ENCODE measurements at places on chromosomes 5 and 9.

- DNase-seq, result no peak
Measured at GRCh38 chr5:114252226-114252625, 109.6 kb upstream of the KCNN2 start.

DNA sequence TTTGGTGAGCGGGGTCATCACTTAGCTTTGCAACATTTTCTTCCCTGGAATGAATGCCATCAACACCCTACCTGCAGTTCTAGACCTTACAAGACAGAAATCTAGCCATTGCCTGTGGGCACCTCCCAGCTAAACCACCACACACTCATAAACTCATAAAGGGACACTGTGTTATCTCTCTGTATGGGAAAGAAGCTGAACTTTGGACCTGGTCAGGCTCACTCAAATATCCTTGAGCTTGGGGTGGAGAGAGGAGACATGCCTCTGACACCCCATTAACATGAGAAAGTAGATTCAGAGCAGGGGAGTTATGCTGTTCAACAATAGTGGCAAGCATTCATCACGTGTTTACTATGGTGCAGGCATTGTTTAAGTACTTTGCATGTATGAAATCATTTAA, 205.6 kb downstream of the ZNF462 start:
- DNase-seq, result no peak

GRCh38 chr9:88974641-88975040, 16.6 kb upstream of the S1PR3 start:
- DNase-seq, result no peak

GRCh38 chr5:137366526-137366925, 132.6 kb downstream of the SPOCK1 start:
- no peak for DNase-seq

DNA sequence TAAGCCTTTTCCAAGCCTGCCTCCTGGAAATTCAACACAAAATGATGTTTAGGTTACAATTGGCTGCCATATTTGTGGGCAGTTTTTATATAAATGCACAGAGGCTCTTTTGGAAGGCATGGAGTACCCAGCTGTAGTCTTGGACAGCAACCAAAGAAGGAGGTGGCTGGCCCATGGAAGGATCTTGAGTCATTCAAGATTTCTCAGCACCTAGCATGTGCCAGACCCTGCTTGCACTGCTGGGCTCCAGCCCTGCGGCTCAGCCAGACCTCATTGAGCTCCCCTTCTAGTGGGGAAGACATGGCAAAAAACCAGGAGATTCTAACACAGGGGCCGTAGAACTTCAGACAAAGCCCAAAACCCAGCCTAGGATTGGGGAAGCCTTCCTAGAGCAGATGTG, 22.1 kb downstream of the JADE2 start:
- DNase-seq, result no peak

GRCh38 chr5:93681432-93681831, 60.0 kb downstream of the POU5F2 start:
- no peak for DNase-seq

- DNase-seq, result no peak
Measured at GRCh38 chr9:99176527-99177013, 45.2 kb downstream of the ALG2 start.

- no peak for DNase-seq
Measured at GRCh38 chr5:138755084-138755748, 2.0 kb downstream of the CTNNA1 start.

- DNase-seq, result no peak
Measured at GRCh38 chr9:38652486-38652885, 32.1 kb upstream of the ANKRD18A start.

DNA sequence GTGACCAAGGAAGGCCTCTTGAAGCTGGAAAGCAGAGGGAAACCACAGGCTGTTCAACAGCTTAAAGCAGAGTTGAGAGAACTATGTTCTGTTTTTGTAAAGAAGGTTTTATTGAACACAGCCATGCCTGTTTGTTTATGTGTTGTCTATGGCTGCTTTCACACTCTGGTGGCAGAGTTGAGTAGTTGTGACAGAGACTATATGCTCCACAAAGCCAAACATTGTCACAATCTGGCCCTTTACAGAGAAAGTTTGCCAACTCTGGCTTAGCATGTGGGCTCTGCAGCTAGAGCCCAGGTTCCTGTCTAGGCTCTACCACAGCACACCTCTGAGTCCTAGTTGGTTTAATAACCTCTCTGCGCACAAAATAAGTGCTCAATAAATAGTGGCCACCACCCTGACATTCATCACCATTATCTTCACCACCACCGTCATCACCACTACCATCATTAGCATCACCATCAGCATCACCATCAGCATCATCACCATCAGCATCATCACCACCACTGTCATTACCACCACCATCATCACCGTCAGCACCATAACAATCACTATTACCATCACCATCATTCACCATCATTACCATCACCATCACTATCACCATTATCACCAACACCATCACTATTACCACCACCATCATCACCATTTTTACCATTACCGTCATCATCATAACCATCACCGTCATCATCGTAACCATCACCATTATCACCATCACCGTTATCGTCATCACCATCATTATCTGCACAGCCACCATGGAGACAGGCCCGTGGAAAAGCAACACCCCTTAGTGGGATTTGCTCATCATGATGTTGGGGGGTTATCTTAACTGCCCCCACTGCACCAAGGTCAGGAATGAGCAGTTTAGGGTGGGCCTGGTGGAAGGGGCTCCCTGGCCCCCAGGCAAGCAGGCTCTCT, 18.3 kb downstream of the AKNA start:
- DNase-seq, result no peak

- no peak for DNase-seq
Measured at GRCh38 chr9:124210697-124211096, 47.1 kb upstream of the NEK6 start.

- DNase-seq, result no peak
Measured at GRCh38 chr5:138391859-138392386, 39.4 kb downstream of the KDM3B start.

DNA sequence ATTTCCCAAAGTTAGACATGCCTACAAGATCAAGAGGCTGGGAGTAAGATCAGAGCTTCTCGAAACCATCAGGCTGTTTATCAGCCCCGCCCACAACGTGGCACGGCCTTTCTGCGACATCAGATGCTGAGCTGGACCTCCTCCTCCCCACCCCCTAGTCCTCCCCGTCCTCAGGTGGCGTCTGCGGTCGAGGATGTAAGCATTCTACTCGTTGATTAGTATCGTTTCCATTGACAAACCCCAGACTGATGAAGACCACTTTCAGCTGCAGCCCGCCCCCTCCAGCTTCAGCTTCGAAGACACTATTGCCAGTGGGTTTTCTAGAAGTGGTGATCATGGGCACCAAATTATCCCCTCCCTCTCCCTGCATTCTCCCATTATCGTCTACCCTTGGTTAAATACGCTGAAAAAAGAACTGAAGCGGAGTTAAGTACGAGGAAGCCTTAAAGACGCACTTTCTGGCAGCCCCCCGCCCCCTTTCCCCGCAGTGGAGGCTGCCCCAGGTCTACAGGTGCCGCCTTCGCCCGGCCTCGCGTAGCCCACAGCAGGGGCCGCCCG, 1.1 kb downstream of the PPIC start:
- DNase-seq, result no peak

GRCh38 chr5:105677291-105677690, 1993.4 kb downstream of the EFNA5 start:
- DNase-seq, result no peak

- DNase-seq, result no peak
Measured at GRCh38 chr5:176381423-176381822, 7.0 kb downstream of the NOP16 start.

DNA sequence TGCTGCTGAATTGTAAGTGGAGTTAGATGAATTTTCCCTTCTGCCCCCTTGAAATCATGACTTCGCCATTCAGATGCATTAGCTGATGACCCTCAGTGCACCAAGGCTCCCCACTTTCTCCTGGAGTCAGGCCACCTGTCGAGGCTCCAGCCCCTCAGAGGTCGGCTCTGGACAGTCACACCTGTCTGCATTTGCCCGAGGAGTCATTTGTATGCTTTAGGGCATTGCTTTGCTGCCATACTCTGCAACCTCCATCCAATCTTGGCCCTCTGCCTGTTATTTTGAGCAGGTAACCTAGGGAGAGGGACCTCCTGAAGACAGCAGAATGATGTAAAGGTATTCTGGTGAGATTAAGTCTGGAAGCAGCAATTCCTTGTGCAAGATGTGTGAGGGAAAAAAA, 144.8 kb downstream of the MACROH2A1 start:
- no peak for DNase-seq

DNA sequence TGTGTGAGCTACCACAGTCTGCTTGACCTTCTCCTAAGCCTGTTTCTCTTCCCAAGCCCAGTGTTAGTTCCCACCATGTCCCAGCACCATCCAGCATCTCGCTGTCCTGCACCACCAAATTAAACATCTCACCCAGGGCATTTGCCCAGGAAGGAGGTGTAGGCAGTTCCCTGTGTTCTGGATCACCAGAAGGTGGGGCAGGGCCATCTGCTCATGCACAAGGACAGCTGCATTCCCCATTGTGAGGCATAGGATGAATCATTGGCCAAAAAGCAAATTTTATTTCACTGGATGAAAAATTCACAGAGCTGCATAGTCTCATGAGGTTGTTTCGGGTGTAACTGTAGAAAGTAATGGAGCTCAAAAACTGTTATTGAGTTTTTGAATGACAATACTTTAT, 89.5 kb upstream of the GRIA1 start:
- no peak for DNase-seq

DNA sequence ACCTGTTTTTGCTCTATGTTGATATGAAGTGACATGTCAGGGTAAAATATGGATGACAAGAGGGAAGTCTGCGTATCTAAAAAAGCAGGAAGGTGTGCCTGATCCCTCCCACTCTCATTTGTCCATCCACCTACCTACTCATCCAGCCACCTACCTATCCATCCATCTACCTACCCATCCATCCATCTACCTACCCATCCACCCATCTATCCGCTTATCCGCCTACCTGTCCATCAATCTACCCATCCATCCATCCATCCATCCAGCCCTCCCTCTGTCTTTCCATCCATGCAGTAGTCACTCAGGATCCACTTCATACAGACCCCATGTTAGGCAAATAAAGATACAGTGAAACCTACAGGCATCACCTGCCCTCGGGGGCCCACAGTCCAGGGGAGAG, 32.4 kb downstream of the LMX1B start:
- no peak for DNase-seq

DNA sequence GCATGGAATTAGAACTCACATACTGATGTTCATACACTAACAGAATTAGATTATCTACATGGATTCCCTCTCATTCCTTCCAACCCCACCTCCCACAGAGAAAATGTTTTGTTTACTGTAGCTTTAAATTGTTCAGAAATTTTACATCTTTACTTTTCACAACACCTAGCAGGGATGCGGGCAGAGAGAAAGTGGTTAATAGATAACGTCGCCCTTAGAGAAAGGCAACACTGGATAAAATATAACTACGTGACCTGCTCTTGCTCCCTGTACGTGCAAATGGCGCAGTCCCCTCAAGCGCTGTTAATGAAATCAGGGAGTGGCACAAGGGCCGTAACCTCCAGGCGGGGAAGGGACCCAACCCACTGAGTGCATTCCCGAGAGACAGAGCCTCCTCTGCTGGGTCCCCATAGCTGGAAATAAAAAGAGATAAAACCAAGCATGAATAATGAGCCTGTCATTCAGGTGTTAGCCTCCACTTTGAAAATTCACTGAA, 125.3 kb upstream of the DAPK1 start:
- DNase-seq, result no peak

- no peak for DNase-seq
Measured at GRCh38 chr5:36273809-36274526, 27.7 kb downstream of the RANBP3L start.

DNA sequence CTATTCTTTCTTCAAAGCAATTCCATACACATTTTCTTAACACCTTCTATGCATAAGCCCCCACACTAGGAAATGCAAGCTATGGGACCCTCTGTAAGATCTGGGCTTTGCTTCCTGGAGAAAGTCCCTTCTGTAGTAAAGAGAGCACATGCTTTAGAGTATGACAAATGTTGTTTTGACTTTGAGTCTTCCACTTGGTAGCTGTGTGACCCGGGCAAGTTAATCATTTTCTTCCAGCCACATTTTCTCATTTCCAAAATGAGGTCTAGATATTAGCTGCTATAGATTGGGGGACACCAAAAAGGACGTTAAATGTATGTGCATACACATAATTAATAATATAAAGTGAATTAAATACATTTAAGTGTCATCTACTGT, 334.0 kb downstream of the NFIB start:
- DNase-seq, result no peak

- DNase-seq, result no peak
Measured at GRCh38 chr5:141822144-141822543, 56.1 kb downstream of the PCDH1 start.

DNA sequence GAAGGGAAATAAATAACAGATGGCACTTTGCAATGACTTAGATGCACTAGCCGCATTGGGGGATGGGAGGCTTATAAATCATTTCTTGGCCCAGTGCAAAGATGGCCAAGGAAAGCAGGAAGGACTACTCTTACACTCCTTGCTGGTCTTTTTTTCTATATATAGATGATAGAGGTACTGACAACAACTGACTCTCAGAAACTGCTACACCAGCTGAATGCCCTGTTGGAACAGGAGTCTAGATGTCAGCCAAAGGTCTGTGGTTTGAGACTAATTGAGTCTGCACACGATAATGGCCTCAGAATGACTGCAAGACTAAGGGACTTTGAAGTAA, 1.7 kb downstream of the CCNG1 start:
- no peak for DNase-seq

- no peak for DNase-seq
Measured at GRCh38 chr9:38713426-38713825, 6.5 kb downstream of the FAM240B start.

DNA sequence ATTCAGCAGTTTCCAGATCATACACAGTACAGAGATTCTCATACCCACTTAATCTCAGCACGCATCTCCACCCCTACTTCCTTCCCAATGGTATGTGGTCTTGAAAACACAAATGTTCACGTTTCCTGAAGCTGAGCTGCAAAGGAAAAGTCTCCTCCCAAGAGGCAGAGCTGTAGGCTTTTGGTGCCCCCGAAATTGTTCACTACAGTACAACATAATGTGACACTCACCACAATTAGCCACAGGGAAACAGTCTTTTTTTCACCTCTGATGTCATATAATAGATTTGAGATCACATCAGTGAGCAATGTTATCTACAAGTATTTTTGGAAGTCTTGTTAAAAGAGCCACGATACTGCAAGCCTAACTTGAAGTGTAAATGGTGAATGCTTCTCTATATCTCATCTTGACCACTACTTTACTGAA, 40.2 kb downstream of the NFIB start:
- DNase-seq, result no peak

- no peak for DNase-seq
Measured at GRCh38 chr5:149113669-149114068, 27.6 kb upstream of the ABLIM3 start.

DNA sequence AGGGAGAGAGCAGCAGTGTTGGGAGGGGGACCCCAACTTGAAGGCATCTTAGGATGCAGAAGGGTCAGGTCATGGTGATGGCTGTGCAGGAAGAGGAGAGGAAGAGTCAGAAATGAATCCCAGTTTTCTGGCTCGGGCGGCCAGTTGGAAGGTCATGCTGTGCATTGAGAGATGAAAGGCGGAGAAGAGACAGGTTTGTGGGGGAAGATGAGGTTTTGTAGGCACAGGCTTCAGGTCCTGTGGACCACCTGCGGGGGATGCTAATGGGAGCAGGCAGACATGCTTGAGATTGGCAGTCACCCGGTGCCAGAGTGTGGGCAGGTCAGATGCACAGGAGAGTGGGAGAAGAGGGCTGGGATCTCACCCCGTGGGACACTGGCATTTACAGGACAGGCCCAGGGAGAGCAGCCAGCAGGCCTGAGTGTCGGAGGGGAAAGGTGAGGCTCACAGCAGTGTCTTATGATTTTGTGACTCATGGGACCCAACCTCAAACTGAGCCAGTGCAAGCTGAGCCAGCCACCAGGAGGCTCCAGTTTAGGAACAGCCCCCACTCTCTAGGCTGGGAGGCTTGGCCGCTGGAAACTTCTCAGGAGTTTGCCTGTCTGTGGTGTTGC, 17.5 kb downstream of the STXBP1 start:
- no peak for DNase-seq
